AG08395 (cell line): ENCODE measurements at places on chromosomes 16 and 17.

DNA sequence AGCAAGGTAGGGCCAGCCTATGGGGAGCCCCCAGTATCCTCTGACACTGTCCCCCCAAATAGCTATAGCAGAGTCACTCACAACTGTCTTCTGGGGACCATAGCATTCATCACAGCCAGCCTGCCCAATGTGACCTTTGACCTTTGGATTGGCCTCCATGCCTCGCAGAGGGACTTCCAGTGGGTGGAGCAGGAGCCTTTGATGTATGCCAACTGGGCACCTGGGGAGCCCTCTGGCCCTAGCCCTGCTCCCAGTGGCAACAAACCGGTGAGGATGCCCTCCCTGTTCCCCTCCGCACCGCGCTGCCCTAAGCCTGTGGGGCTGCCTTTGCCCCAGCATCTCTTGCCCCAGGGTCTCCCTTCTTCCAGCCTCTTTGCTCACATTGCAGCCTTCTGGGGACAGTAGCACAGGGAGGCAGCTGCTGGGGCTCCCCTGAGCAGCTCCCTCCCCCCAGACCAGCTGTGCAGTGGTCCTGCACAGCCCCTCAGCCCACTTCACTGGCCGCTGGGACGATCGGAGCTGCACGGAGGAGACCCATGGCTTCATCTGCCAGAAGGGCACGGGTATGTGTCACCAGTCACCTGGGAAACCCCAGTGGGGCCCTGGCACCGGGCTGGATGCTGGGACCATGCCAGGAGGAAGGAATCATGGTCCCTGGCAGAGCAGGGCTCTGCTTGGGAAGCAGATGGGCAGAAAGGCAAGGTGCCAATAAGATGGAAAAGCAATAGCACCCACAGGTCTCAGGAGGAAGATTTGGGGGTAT lies 61.1 kb downstream of the MRC2 start:
- no peak for DNase-seq

GRCh38 chr16:20202747-20203146 lies 124.6 kb downstream of the GP2 start:
- DNase-seq: no peak

GRCh38 chr17:59496178-59496577 lies 69.2 kb upstream of the DHX40 start:
- no peak for DNase-seq

DNA sequence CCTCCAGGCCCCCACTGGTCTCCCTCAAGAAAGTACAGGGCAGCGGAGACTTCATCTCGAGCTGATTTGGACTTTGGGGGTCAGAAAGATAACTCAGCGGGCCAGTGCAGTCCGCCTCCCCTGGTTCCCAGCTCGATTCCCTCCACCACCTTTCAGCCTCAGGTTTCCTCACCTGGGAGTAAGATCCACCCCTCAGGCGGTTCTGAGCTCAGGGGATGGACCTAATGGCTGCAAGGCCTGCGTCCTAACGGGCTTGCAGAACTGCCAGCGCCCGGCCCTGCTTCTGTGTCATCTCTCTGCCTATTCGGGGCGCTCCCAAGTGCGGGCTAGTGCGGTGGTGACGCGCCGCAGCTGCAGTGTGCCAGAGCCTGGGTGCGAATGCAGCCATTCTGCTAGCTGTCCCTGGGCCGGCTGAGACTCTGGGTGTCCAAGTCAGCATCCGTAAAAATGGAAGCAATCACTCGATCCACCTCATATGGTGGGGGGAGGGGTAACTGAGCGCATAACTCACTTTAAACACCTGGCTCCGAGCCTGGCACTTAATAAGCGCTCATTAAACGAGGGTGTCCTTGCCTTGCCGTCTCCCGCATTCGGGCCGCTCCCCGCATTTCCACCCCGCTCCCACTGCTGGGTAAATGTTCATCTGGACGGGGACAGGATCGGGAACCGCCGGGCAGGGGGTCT lies 129.6 kb upstream of the LHX1 start:
- no peak for DNase-seq

DNA sequence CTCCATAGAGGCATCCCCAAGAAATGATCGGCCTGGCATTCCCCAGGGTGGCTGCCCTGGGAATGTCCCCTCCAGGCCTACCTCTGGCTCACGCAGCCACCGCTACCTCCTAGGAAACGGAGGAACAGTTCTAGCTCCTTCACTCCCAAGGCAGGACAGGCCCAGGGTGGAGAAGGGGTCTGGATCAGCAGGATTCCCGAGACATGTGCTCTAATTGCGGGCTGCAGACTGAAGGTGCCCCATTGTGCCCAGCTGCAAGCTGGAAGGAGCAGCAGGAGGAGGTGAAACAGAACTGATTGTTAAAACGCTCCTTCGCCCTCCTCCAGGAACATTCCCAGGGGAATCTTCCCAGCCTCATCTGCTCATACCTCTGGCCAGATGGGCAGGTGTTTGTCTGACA lies 40.8 kb downstream of the SCNN1G start:
- no peak for DNase-seq
